Posterior vena cava (tissue), 2 donors: ENCODE measurements at places on chromosomes 7 and 10.

- no peak for DNase-seq
Measured at GRCh38 chr7:27647046-27647445, 15.6 kb downstream of the HIBADH start.

DNA sequence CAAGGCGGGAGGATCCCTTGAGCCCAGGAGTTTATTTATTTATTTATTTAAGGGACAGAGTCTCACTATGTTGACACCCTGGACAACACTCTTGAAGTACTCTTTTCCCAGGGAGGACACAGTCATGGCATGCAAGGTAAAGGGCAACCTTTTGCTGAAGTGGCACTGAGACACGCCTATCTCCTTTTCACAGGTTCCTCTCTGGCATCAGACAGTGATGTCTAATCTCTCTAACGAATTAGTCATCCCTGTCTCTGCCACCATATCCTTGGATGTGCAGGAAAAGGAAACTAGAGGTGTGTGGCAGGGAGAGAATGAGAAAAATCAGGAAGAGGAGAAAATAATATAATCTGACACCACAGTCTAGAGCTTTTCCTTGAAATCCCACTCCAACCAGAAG is 19.5 kb downstream of the CPVL start:
- DNase-seq = no peak

DNA sequence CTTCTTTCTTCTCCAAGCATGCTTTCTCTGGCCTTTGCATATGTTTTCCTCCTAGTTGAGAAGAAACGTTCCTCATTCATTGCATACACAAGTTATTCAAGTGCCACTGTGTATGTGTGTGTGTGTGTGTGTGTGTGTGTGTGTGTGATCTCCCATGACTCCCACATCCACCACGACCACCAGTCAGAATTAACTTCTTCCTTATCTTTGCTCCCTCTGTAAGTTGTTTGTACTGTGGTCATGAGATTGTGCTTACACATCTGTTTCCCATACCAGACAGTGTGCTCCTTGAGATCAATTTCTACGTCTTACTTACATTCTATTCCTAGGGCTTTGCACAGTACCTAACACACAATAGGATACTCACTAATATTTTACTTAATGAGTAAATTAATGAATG is 22.4 kb upstream of the FAM13C start:
- no peak for DNase-seq

DNA sequence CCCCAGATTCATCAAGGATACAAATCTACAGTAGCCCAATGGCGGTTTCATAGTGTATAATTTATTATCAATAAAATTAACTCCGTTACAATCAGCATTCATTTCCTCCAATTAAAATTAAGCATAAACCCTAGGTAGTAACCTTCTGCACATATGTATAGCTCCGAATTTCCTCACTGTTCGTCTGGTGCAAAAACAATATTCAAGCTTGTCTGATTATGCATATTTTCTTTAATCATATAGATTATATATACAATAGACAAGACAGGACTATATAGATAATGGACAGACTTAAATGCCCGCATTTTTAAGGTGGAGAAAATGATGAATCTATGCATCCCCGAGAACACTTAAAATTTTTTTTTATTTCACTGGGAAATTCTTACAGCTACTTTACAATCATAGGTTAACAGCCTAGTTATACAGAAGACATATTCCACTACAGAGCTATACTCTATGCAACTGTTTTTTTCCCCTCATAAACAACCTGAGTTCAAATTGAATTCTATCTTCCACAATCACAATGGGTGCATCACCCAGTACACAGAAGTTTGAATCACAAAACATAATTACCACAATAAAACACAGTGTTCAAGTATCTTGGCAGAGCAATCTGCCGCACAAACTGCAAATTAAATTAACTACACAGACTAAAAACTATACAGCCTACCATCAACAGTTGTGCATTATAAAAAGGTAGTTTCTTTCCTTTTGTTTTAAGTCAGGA is 2.6 kb downstream of the HOXA9 start:
- DNase-seq = no peak

DNA sequence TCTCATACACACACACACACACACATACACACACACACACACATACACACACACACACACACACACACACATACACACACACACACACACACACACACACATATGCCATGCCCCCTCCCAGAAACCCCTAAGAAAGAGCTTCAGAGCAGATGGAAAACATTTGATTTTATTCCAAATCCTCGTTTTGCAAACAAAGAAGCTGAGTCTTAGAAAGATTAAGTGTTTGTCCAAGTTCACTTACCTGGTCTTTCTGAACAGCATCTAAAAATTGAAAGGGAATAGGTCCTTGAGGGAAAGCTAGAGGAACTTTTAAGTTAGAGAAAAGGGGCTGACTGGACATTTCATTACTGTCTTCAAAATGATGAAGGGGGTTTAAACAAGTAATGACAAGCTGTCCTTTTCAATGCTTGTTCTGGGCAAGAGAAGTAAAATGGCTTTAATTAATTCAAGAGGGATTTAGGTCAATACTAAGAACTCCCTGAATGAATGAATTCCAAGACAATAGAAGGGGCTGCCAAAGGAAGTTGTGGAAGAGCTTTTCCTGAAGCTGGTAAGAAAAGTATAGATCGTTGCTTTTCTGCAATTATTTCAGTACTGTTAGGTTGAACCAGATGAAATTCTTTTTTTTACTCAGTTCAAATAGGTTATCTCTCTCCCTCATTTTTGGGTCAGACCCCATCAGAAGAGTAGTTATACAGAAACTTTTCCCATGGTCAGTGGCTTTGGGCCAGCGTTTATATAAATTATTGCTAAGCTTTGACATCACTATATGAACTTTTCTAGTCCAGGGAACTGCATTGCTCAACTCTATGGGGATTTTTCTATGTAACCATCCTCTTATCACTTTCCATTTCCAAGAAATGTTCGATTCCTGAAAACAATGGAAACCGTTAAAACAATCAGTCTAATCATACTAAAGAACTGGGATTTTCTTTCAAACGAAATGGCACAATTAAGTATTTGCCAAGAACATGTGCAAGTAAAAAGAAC is 261.4 kb downstream of the MTERF1 start:
- DNase-seq = no peak
